NCI-H748 treated with DMSO at 0.1 percent for 48 hours (cell line): ENCODE measurements at places on chromosomes 3 and 15.

DNA sequence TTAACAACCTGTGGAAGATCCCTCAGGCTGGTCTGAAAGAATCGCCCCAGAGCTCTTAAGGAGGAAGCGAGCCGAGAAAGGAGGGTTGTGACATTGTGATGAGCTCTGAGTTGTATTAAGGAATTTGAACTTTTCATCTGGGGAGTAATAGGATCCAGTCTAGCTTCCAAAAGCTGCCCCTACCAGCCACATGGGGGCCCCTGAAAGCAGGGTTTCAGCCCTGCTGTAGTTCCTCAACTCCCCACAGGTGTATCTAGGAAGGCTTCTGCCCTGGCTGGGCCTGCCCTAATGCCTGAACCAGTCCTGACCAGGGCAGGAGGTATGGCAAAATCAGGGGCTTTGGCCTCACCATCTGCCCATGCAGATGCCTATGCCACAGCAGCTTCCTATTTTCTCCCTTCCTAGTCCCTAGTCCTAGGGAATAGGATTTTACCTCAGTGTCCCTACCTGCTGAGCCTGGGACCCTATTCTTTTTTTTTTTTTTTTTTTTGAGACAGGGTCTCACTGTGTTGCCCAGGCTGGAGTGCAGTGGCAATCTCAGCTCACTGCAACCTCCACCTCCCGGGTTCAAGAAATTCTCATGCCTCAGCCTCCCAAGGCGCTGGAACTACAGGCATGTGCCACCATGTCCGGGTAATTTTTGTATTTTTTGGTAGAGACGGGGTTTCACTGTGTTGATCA, 5.0 kb upstream of the AP3S2 start:
- DNase-seq: no peak

DNA sequence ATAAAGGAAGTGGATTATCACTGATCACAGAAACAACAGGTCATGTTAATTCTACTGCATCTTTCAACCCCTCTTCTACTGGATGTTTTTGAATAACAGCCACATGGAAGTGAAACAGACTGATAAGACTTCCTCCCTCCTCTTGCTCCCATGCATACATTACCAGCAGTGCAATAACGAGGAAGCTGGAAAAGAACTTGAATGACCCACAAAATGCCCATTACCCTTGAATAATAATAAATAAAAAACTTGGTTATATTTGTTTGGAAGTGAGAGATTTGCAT, 51.6 kb downstream of the RARB start:
- DNase-seq: no peak

GRCh38 chr15:36230776-36231175, 348.6 kb upstream of the CDIN1 start:
- DNase-seq: no peak

GRCh38 chr3:152355744-152356665, 87.3 kb downstream of the MBNL1 start:
- no peak for DNase-seq

- no peak for DNase-seq
Measured at GRCh38 chr3:126582311-126582710, 23.6 kb upstream of the C3orf22 start.

GRCh38 chr3:155462672-155463071, 169.2 kb upstream of the STRIT1 start:
- DNase-seq: no peak

- no peak for DNase-seq
Measured at GRCh38 chr3:172357850-172358754, 90.2 kb downstream of the GHSR start.

DNA sequence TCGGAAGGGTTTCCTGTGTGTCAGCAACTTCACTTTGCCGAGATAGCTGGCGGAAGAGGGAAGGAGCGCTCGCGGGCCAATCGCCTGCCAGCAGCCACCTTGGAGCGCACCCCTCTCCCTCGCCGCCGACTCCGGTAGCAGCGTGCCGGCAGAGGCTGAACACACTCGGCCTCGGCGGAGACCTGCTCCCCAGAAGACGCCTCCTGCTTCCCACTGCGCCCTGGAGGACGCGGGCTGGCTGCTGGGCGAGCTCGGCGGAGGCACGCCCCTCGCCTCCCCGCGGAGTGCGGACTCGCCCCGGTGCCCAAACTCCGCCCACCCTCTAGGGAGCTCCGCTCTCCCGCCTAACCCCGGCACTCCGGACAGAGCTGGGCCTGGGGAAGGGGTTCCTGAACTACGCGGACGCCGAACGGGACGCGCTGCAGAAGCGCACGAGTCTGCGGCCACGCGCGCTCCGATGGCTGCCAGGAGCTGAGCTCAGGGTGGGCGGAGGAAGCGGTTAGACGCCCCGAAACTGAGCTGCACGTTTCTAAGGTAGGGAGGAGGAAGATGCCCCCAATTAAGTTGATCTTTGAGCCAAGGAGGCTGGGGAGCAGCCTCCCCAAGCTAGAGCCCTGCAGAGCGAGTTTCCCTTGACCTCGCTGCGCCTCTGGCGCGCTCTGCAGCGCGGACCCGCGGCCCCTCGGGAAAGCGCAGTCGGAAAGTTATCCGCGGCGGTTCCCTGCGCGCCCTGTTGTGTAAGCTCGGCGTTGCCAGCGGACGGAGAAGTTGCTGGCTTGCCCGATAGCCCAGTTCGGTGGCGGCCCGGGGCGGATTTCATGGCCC, at the start of gene P2RY1:
Gene P2RY1, plus strand, starts transcription at position 356 of the 825 bp plus-strand sequence. CDS start 652 bp downstream, outside the sequence.
- peak; percentile 21 for DNase-seq

GRCh38 chr3:48338635-48339034, 5.2 kb upstream of the SPINK8 start:
- no peak for DNase-seq

DNA sequence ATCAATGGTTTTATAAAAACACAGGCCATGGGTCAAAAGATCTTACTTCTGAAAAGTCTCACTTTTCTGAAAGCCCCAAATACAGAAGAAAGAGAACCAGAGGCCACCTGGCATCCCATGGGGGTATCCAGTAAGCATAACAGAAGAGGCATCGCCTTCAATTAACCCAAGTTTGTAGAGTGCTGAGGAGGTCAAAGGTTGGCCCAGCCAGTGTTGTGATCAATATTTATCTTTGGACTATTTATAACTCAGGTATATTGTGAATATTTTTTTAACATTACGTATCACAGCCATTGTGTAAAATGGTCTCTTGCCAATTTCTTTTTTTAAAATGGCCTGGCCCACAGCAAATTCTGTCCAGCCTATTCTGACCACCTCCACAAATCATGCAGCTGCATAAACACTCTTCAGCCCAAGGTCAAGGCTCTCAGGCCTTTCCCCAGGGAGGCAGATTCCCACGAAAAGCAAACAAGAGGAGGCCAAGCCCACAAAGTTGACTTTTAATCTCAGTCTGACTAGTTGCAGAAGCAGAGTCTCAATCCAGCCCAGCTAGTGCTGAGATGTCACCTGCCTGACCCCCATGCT, 26.2 kb upstream of the SPTBN5 start:
- peak; percentile 1 for DNase-seq

- DNase-seq: no peak
Measured at GRCh38 chr15:100721758-100722550, 119.6 kb downstream of the ASB7 start.
